Cortex of kidney (tissue), 1 donor: ENCODE measurements at places on chromosomes 2 and 18.

DNA sequence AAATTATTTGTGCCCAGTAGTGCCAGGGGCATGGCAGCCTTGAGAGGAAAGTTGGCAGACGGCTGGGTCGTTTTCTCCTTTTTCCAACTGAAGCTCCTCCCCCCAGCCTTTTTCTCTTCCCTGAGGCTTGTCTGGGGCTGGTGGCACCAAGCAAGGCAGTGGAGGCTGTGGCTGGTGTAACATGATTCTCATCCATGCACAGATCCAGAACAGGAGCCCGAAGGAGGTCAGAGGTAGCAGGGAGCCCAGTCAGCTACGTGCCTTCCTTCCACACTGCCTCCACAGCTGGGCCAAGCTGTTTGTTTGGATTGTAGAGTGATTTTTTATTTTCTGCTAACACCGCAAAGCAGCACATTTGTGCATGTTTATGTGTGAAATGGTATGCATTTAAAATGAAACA is 170.3 kb upstream of the MGAT5 start:
- no peak for DNase-seq

DNA sequence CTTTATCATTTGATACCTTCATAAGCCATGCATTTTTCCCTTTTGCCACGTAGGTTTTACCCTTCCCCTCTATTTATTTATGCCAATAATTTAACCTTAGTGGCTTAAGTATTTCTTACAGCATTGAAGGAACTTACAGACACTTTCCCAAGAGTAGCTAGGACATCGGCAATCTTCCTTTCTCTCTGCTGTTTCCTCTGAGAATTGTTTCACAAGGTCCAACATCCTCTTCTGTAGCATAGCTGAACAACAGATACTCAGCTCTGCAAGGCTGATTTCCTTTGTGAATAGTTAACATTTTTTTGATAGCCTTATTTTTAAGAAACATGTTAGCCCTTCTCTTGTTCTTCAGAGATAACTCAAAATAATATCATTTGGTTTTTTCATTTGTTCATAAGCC is 1.1 kb upstream of the GCA start:
- DNase-seq: no peak

GRCh38 chr2:50791271-50791670 is 240.7 kb downstream of the NRXN1 start:
- no peak for DNase-seq

- no peak for DNase-seq
Observed at GRCh38 chr2:9251154-9252001, 44.8 kb downstream of the ASAP2 start.

GRCh38 chr2:215749092-215749957 is 264.0 kb downstream of the MREG start:
- DNase-seq: no peak

- no peak for DNase-seq
Observed at GRCh38 chr2:46793423-46794416, 121.9 kb downstream of the MCFD2 start.

DNA sequence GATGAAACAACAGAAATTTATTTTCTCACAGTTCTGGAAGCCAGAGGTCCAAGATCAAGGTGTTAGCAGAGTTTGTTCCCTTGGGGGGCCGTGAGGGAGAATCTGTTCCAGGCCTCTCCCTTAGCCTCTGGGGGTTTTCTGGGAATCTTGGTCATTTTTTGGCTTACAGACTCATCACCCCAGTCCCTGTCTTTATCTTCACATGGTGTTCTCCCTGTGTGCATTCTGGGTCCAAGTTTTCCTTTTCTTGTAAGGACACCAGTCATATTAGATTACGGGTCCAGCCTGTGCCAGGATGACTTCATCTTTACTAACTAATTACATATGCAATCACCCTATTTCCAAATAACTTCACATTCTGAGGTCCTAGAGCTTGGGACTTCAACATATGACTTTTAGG is 292.5 kb upstream of the TRIB2 start:
- DNase-seq: no peak

GRCh38 chr2:72137498-72138010 is 10.1 kb downstream of the CYP26B1 start:
- DNase-seq: no peak

- no peak for DNase-seq
Observed at GRCh38 chr2:7154656-7155055, 237.4 kb downstream of the RNF144A start.

DNA sequence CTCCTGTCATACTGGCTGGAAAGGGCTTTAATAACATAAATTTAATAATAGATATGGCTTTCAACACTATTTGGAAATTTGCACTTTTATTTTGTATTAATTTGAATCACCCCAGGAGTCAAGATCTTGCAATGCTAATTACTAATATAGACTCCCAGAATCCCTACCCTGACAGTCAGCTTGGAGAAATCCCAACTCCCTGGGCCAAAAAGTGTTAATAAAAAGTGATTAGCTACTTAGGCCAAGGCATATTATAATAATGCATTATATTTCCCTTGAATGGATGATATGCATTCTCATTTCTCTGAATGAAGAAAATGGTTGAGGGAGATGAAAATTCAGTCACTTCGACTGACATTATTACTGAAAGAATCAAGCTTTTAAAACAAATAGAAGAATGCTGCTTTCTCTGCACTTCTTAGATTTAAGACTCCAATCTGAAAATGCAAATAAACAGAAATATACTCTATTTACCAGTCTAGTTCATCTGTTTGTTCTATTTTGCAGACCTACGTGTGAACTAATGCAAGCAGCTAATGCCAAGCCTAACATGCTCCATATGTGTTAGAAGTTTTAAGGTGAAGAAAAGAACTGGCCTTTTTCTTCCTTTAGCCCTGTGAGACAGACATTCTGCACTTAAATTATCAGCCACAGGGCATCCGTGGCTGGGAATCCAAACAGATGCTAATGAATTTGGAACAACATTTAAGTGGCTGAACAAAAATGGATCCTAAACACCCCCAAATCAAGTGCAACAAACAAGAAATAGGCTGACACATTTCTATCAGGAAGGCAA is 33.9 kb upstream of the INSIG2 start:
- DNase-seq: no peak

- no peak for DNase-seq
Observed at GRCh38 chr2:187320846-187321245, 127.2 kb downstream of the CALCRL start.

DNA sequence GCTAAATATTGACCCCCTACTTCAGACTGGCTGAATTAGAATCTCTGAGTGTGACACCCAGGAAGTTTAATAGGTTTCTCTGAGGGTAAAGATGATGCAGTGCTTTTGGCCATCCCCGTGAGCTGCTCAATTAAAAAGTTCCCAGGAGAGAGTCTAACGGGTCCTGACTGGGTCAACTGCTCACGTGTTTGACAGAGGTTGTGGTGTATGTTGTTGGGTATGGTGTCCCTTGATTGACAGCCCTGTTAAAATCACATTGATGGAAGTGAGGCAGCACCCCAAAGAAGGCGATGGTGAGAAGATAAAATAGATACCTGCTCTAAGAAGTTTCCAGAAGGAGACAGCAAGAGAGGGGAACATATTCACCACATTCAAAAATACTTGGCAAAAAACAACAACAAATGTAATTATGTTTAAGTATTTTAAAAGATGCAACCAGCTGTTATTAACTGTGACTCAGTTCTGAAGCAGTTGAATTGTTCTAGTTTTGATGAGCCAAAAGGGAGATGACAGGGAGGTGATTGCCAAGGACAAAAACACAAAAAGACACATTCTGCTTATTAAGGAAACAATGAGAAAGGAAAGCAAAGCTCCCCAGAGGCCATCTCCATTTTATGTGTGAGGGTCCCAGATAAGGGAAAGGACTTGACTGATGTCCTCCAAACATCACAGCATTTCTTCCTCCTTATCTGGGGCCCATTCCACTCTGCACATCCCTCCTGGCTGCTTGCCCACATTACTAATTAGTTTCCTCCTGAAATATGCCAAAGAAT is 11.5 kb upstream of the GMCL1 start:
- DNase-seq: no peak

DNA sequence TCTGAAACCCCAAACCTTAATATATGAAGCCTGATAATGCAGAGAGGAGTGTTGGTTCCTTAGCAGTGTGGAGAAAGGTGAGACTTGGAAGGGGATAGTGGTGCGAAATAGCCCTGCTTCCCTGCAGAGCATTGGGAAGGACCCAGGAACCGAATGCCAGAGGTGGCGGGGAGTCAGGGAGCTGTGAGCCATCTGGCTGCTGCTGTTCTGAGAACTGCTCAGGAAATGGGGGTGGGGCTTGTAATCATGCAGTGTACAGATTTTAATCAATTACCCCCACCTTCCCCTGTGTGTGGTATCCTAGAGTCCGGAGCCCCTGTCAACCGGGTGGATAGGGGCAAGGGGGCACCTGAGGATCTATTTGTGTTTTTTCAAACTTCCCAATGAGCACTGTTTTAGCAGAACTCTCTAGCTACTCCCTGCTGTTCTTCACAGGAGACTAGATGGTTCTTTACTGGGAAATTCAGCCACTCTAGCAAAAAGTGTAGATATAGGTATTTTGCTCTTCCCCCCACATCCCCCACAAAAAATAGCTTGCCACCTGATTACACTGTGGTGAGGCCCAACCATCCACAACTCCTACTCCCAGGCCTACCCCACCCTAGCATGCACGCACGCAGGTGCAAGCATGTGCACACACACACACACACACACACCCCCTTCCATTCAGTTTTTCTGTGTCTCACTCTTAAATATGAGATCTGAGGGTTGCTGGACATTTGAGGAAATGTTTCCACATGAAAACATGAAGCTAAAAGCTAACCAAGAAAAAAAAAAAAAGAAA is 30.1 kb upstream of the MBOAT2 start:
- DNase-seq: no peak

DNA sequence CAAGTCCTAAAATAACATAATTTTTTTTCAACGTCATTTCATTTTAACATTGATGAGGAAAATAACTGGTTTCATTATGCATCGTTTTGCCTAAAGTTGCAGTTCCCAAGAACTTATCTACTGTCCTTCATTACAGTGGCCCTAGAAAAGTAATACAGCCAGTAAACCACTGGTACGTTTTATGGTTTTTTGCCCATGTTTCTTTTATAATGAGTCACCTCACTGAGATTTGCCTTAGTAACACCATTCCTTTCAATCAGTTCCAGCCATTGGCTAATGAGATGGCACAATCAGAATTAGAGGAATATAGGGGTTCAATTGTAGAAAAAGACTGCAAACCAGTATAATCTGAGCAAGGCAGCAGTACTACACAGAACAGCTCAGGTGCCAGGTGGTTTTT is 422.6 kb upstream of the LYPD1 start:
- no peak for DNase-seq

DNA sequence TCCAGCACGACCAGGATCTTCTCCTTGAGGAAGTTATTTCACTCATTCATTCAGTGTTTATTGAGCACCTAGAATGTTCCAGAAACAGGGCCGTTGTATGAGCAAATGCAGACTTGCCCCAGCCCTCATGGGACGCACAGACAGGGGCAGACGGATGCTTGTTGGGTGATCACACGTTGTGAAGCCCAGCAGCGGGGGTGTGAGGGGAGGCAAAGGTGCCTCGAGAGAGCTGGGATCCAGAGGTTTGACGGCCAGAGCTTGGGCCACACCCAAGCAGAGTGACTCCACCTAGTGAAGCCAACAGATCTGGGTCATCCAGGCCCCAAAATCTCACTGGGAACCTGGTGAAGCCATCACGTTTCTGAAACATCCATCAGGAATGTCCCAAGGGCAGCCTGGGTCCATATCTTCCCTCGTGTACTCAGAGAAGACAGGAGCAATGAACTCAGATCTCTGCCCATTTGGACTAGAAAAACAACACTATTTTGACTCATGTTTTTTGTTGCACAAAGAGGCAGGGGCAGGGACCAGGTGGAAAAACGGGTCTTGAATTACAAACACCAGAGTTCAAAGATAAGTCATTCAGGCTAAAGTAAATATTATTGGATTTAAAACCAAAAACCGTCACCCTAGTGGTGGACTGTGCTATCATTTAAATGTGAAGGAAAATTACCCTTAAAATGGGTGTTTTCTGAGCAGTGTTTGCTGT is 54.9 kb upstream of the RBM44 start:
- no peak for DNase-seq

GRCh38 chr2:242051463-242051862 is 181.9 kb downstream of the RTP5 start:
- DNase-seq: no peak

GRCh38 chr18:48222118-48222517 is 187.1 kb downstream of the ZBTB7C start:
- DNase-seq: no peak

- no peak for DNase-seq
Observed at GRCh38 chr2:45653122-45653913, 1.8 kb downstream of the PRKCE start.

GRCh38 chr2:223101340-223102039 is 49.5 kb downstream of the KCNE4 start:
- no peak for DNase-seq

GRCh38 chr18:76568731-76569130 is 73.7 kb upstream of the ZNF516 start:
- no peak for DNase-seq

GRCh38 chr2:28366496-28367282 is 26.0 kb upstream of the FOSL2 start:
- no peak for DNase-seq

DNA sequence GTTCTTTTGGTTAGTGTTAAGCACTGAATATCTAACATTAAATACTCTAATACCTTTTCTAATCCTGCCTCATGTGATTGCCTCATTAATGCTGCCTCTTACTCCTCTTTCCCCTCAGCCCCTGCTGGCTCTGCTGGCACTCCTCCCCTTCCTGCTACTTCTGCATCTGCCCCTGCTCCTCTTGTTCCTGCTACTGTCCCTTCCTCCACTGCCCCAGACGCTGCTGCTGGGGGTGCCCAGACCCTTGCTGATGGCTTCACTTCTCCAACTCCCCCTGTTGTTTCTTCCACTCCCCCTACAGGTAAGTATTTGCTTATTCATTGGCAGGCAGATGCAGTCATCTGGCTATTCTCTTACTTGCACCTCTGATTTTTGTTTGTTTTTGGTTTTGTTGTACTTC is 68.5 kb downstream of the ABI2 start:
- DNase-seq: no peak

DNA sequence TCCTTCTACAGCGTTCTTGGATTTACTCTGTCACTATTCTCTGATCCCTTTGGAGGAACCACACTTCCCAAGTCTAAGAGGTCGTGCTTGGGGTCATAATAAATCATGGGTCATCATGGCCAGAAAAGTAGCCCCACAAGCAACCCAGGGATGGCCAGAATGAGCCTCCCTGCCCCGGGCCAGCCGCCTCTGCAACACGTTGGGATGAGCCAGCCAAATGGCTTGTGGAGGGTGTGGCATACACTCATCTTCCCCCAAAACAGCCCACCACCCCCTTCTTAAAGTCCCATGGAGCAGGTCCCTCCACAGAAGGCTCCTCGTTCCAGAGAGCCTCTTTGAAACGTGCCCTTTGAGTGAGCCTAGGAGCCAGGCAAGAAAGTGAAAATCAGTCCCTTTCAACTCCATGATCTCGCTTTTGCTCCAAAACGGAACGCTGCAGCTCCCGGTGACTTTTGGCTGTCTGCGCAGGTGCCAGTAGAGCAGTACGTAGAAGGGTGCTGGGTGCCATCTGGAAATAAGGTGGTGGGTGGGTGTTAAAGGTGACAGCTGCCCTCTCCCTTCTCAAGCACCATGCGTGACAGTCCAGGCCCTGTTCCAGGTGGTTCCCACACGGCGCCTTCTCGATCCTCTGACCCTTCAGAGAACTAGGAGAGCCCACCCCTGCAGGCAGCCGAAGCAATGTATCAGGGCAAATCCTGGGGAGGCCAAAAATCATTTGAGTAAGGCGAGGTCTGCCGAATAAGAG is 48.5 kb upstream of the FOSL2 start:
- DNase-seq: no peak

GRCh38 chr2:219058541-219059374 is 2.0 kb downstream of the IHH start:
- no peak for DNase-seq
